Fibroblast of skin of right quadriceps (primary cell): ENCODE measurements at places on chromosomes 5 and 9.

GRCh38 chr5:107058235-107058634 lies 612.5 kb downstream of the EFNA5 start:
- no peak for DNase-seq

DNA sequence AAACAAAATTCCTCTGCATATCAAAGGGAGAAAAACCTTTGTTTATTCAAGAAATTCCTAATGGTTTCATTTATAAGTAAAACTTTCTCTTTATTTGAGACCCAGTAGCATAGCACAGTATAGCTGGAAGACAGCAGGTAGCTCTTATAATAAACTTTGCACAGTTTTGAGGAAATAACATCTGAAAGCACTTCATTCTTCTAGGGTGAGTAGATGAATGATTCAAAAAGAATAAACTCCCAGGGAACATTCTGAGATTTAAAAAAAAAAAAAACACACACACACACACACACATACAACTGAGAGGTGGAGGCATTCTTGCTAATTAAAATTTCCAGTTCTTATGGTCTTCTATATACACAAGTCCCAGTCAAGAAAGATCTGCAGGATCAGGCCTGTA lies 197.3 kb downstream of the BNC2 start:
- no peak for DNase-seq

- DNase-seq: no peak
Observed at GRCh38 chr9:133589454-133590227, 19.5 kb downstream of the FAM163B start.

DNA sequence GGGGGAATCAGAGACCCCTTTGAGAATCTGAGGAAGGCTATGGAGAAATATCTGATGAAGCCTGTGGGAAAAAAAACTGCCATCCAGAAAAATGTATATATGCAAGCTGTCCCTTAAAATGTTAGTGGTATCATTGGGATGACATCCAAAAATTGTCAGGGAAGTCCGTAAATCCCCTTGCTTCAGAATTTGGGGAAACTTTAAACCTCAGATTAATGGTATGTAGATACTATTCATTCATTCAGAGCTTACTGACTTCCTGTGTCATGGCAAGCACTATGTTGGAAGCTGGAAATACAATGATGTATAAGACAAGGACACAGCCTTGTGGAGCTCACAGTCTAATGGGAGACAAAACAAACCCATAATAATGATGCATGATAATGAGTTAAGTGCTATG lies 10.9 kb upstream of the MOB3B start:
- DNase-seq: no peak

DNA sequence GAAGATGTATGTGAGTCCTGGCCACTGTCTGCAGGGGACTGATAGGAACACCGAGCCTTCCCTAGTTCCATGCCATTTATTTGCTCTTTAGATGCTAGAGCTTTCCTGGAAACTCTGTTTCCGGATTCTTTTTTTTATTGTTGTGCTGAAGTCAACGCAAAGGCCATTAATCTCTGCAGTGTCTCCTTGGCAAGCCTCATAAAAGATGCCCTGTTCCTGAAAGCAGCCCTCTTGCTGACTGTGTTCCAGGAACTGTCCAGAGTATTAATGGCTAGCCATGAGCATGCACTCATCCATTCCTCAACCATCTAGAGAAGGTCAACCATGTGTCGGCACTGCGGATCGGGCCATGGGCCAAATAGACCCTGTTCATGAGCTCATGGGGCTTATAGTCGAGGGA lies 42.9 kb upstream of the SMAD5 start:
- DNase-seq: no peak
